ENCODE measurements at places on chromosomes 11 and 22.

DNA sequence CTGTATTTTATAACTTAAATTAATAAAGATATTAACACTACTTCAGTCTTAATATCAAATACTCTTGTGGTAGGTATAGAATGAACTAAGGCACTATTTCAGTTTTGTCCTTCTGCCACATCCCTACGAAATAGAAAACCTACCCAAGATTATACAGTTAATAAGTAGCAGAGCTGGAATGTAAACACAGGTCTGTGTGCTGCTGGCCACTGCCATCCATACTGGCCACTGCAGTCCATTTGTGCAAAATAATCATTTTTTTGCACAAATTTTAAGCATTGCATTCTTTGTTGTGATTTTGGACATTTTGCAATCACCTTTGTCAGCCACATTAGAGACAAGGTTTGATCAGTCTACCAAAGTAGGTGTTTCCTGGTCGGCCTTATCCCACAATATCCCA is 91.9 kb downstream of the ME3 start:
- DNase-seq: no peak

- DNase-seq: no peak
These were observed 529 bp upstream of the CCND1 start for GRCh38 chr11:69640260-69640994.

DNA sequence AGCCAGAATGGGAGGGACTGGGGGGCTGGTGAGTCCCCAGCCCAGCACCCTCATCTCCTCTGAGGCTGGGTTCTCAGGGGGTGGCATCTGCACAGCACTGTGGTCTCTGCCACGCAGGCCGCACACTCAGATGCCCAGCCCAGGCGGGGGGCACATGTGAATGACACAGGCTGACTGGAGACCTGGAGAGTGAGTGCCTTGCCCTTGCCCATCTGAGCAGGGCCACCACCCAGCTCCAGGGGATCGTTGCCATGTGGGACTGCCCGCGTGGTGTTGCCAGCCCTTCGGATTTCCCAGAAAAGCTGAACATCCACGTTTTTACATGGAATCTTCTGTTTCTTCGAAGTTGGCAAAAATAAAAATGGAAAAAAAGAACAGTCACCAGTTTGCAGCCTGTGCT is 18.9 kb downstream of the PRDM11 start:
- DNase-seq: no peak

- DNase-seq: no peak
These were observed 12.7 kb downstream of the TTLL8 start for GRCh38 chr22:50045211-50046018.

DNA sequence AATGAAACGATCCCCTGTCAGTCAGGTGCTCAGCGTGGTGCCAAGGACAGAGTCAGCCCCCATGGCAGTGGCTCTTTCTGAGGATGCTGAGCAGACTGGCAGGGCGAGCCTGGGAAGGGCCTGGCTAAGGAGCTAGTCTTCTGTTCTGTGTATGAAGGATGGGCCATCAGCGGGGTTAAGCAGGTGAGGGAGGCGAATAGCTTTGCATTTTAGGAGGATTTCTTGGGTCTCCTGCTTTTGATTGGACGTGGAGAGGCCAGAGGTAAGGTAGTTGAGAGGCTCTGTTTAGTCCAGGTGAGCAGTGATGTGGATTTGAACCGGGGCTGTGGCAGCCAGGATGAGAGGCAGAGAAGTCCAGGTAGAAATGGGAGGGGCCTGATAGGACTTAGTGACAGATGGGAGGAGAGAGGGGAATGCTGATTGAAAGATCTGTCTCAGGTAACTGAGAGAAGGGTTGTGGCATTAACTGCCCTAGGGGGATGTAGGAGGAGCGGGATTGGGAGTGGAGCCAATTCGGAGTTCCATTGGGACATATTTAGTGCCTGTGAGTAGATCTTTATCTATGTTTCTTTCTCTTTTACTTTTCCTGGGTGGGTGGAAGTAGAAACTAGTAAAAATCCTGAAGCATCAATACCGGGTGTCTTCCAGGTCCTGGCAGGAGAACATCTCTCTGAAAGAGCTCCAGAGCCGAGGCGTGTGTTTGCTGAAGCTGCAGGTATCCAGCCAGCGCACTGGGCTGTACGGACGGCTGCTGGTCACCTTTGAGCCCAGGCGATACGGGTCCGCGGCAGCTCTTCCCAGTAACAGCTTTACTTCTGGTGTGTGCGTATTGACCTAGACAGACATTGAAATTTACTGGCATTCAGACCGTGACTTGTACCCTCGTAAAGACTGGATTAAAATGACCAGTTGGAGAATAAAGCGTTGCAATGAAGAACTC is 2.0 kb downstream of the IGHMBP2 start:
- no peak for DNase-seq

DNA sequence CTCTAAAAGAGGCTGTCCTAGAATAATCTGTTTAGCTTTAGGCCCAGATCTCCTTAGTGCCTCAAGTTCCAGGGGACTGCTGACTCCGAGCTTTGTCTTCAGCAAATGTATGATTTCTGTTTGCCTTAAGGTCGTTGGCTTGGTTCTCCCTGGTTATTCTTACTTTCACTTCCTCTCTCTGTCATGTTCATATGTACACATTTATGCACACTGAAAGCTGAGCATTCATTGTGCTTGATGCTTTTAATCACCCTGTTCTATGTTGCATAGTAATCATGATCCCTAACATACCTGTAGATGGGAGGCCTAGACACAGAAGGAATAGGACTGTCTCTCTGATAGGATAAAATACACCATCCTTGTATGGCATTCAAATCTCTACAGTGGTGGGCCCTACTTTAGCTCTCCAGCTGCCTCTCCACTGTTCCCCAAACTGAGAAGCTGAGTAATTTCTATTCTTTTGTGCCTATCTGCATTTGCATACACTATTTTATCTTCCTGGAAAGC is 7.2 kb downstream of the PPFIBP2 start:
- peak; percentile 79 for DNase-seq

DNA sequence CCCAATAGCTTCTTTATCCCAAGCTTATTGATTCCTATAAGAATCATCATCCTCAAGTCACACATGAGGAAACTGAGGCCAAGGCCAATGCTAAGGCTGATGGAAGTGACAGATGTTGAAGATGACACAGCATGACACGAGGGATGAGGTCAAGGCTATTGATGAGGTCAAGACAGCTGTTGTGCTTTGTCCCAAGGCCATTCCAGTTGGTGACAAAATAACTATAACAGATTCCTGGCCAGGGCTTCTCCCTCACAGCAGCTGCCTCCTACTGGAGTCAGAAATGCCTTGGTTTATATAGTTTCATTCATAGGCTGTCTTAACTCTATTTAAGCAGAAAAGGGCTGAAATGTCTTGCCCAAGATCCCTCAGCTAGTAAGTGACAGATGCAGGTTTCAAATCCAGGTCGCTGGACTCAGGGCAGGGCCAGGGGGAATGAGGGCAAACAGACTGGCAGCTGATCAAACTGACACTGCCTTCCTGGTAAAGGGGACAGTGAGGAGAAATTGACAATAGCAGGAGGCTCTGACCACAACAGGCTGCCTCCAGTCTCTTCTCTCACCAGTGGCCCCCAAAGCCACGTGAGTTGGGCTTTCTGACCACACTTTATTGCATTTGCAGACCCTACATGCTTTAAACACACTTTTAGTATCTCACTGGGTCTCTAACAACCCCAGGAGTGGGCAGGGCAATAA is 16.5 kb downstream of the MIF start:
- DNase-seq: no peak

GRCh38 chr11:45560913-45561281 is 104.5 kb downstream of the CHST1 start:
- DNase-seq: no peak

GRCh38 chr11:13098063-13098462 is 88.9 kb downstream of the RASSF10 start:
- DNase-seq: no peak

GRCh38 chr22:29987137-29987536 is 93.1 kb upstream of the HORMAD2 start:
- DNase-seq: no peak

- DNase-seq: no peak
These were observed at the start of gene CD3E for GRCh38 chr11:118304568-118305248. Gene CD3E, plus strand, starts transcription at chr11:118304730. Its CDS starts 223 bp downstream, at chr11:118304953.

GRCh38 chr22:30763815-30764673 is 69.4 kb downstream of the OSBP2 start:
- peak; percentile 31 for DNase-seq

GRCh38 chr11:31414338-31414737 is 44.7 kb downstream of the DNAJC24 start:
- DNase-seq: no peak

GRCh38 chr11:78350646-78351165 is 66.9 kb downstream of the GAB2 start:
- DNase-seq: no peak

DNA sequence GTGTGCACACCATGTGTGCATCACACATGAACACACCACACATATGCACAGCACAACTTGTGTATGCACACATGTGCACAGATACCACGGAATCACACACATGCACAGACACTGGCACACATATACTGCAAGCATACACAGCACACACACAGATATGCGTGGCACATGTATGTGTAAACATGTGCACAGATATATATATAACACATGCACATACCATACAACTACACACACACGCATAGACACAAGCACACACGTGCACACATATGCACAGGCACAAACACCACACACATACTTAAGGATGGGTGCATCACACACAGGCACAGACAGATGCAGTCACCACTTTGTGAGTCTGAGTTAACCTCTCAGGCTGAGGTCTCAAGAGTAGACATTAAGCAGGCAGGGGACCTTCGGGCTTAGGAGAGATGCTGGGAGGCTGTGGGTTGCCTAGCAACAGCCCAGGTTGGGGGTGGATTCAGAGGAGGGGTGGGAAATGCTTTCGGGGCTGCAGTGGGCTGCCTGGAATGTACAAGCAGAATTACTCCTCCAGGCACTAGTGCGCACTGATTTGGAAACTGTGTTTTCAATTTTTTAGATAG is 82.9 kb downstream of the MYO18B start:
- DNase-seq: no peak

DNA sequence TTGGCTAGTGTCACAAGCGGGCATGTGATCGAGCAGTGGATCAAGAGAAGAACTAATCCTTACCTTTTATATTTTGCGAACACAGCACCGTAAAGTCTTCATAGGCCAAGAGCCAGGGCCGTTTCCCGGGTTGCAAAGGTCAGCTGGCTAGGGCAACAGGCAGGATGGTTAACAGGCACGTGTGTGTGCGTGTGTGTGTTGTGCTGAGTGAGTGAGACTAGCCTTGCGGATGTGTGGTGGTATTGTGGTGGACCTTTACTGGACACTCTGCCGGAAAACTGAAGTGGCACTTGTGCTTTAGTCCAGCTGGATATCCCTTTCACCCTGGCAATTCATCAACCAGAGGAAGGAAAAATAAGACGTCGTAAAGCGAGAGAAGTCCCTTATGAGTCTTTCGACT is 176.7 kb downstream of the BCR start:
- no peak for DNase-seq

- no peak for DNase-seq
These were observed 29.6 kb downstream of the AMPD3 start for GRCh38 chr11:10484461-10485180.

DNA sequence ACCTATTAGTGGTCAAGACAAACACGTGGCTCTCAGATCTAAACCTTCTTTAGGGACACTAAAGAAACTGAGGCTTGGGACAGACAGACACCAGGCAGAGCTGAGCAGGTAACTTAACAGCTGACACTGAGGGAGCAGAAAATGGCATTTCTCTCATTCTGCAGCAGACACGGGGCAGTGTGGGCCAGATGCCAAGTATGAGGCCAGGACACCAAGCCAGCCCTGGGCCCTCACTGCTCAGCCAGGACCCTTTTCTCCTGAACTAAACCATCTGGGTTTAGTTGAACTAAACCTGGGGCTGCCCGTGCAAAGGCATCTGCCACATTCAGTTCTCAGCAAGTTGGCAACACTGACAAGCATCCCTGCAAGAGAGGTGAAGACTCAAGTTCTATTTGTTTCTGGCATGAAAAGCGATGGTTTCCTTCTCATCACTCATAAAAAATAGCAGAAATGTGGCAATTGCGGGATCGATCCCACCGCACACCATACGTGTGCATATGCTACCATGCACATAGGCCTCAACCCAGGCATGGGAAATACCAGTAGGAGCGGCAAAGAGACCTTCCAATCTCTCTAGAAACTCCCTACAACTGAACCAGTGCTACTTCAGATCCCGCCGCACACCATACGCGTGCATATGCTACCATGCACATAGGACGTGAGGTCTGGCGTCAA is 100.1 kb upstream of the BID start:
- no peak for DNase-seq

GRCh38 chr22:37045958-37046357 is 5.6 kb upstream of the KCTD17 start:
- no peak for DNase-seq

GRCh38 chr11:117443266-117444186 is 115.9 kb downstream of the CEP164 start:
- DNase-seq: no peak

GRCh38 chr11:66371627-66372415 is at the start of gene SLC29A2:
Gene SLC29A2, minus strand, starts transcription at chr11:66371760. Its CDS starts 169 bp downstream, at chr11:66371591.
- DNase-seq: no peak

GRCh38 chr22:36375071-36375980 is 12.4 kb downstream of the MYH9 start:
- DNase-seq: no peak

DNA sequence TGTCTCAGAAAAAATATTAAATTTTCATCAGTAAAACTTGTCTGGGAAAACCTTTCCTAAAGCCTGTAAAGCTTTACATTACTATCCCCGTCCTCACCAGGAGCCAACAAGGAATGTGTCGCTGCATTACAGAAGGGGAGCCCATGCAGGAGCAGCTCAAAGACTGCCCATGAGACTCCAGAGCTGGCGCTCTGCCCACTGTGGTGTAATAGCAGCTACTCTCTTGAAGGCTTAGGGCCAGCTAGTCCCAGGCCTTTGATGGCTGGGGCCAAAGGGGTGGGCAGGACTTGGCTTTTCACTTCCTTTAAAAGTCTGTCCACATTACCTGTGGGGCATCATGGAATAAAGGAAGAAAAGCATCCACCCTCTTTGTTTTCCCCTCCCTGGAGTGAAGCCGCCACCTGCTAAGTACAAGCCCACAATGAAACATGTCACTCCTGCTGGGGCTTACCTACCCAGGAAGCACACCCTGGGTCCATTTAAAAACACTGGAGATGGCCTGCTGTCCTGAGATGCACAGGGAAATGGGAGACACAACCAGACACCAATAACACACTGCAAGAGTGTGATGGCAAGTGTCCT is 150.7 kb downstream of the ADAMTS15 start:
- no peak for DNase-seq

DNA sequence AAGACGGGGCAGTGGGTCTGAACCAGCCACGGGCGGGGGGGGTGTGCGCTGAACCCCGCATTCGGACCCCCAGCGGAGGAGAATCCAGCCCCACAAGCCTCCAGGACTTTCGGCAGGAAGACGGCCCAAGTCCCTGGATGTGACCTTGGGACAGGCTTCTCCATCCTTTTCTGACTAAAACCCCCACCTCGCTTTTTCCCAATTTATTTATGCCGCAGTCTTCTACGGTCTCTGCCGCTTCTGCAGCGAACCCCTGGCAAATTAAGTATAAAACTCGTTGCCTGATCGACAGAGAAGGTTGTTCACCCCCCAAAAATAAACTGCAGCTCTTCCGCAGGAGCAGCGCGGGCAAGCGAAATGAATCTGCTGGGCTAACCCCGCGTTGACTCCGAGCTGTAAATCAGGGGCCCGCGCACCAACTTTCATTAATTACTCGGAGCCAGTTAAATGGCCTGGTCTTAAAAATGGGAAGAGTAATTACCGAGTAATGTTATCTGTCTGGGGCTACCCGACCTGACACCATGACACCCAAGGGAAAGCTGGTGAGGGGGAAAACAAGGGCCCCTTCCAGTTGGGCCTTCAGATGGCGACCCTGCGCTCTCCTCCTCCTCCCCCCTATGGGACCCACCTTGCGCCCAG is 6.6 kb downstream of the WT1 start:
- no peak for DNase-seq
